Activated T-cell treated with anti-CD3 and anti-CD28 coated beads for 1 hour (primary cell): ENCODE measurements at places on chromosomes 2 and 18.

DNA sequence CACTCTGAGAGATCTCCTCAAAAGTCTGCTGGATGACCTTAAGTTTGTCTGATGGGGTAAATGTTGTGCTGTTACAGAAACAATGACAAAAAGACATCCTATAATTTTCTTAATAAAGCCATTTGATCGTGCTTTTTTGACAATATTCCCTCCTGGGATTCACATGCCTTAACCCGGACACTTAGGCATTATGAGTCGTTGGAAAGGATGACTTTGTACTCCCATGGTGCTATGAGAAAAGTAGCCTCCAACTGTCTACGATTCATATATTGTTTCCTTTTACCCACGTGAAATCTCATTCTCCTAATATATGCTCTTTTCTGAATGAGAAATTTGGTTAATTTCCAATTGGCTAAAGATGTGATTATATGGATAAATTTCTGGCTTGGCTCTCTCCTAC is 6.1 kb upstream of the MPP4 start:
- DNase-seq = no peak

- DNase-seq = no peak
Observed at GRCh38 chr2:28528206-28528605, 32.3 kb downstream of the PLB1 start.

GRCh38 chr18:13932285-13933025 is 17.1 kb upstream of the MC2R start:
- DNase-seq = no peak

DNA sequence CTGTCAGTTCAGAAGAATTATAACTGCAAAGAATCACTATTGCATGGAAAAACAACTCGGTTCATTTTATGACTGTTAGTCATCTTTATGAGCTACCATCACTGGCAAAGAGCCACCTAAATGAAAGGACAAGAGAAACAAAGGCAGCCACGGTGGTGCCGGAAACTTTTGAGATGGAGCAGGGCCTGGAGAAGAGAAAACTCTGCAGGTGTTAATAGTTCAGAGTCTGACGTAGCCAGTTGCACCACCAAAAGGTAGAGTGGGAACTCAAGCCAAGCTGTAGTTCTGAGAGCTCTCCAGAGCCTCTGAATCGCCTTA is 110.9 kb downstream of the FTCDNL1 start:
- DNase-seq = no peak

DNA sequence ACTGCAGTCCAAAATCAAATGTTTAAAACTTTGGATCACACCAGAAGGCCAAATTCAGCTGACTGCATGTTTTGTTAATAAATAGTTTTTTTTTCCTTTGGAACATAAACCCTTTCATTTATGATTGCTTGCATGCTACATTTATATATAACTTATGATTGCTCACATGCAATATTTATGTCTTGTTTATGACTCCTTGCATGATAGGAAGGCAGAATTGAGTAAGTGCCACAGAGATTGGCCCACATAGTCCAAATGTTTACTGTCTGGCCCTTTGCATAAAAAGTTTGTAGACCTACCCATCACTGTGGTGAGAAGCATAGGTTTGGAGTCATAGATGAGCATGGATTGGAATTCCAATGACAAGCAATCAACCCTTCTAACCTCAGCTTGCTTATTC is 30.8 kb downstream of the WDFY1 start:
- no peak for DNase-seq

DNA sequence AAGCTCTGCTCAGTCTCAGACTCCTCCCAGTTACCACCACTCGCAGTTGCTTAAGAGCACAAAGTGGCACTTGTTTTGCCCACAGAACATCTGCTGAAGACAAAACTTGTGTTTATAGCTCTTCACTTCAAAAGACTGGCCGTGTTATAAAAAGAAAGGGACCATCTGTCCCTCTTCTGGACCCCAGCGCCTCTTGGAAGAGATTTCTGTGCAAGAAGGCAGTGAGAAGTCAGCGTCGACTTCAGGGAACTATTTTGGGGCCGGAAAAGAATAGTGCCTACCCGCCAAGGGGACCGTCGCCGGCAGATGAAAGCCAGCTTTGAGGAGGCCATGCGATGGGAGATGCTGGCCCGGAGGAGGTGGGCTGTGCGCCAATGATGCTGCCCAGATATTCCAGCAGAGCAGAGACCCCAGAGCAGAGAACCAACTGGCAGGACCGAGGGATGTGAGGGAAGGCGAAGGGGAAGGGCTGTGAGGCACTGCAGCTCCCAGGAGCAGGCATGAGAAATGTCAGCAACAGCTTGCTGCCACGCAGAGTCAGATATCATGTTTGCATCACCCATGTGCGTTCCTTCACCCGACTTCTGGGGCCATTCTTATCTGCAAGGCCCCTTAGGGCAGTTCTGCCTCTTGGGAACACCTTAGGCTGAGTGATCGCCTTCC is 270.9 kb downstream of the ATAD2B start:
- no peak for DNase-seq

DNA sequence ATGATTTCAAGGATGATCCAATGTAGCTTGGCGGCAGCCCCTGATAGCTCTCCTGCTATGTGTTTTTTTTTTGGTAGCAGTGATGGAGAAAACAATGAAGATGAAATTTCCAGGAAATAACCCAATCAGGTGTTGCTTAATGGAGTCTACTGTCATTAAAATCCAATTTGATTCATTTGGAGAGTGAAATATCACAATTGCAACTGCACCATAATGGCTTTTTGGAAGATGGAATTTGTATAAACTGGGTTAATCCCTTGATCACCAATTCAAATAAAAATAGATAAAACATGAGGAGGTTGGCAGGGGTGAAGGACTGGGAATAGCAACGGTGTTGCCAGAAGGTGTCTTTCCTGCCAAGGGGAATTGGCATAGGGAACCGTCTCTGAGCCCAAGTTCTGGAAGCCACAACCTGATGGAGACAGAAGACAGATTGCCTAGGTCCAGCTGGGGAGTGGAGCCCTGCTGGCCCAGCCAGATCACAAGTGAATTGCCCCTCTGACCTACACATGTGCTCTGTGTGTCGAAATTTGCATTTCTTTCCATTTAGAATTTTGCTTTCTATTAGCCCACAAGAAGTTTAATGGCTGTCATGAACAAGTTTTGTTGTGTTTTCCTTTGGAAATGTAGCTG is 170.3 kb upstream of the SPRED2 start:
- DNase-seq = no peak

DNA sequence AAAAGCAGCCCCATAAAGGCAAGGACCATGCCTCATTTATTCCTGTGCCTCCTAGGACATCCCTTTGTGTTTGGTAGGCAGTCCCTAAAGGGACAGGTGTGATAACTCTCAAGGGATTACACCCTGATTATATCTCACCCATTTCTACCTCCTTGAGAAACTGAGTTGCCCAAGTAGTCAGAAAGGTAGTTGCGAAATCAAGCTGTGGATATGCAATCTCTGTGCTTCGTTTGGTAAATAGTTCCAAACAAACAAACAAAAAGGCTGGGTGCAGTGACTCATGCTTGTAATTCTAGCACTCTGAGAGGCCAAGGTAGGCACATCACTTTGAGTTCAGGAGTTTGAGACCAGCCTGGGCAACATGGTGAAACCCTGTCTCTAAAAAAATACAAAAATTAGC is 100.2 kb upstream of the ARL5A start:
- DNase-seq = no peak

DNA sequence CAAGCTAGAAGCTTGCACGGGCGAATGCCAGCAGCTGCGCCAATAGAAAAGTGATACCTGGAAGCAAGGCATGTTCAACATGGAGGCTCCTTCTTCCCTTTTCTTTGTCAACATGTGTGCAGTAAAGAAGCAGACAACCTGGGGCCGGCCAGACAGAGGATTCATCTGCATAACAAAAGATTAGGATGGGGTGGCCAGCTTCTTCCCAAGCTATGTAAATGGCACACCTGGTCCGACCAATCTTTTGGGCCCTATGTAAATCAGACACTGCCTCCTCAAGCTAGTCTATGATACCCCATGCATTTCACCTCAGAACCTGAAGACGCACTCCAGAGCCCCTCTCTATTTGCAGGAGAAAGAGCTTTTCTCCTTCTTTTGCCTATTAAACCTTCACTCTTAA is 66.4 kb upstream of the TGFA start:
- no peak for DNase-seq

- no peak for DNase-seq
Observed at GRCh38 chr2:8413589-8414135, 268.2 kb upstream of the ID2 start.

DNA sequence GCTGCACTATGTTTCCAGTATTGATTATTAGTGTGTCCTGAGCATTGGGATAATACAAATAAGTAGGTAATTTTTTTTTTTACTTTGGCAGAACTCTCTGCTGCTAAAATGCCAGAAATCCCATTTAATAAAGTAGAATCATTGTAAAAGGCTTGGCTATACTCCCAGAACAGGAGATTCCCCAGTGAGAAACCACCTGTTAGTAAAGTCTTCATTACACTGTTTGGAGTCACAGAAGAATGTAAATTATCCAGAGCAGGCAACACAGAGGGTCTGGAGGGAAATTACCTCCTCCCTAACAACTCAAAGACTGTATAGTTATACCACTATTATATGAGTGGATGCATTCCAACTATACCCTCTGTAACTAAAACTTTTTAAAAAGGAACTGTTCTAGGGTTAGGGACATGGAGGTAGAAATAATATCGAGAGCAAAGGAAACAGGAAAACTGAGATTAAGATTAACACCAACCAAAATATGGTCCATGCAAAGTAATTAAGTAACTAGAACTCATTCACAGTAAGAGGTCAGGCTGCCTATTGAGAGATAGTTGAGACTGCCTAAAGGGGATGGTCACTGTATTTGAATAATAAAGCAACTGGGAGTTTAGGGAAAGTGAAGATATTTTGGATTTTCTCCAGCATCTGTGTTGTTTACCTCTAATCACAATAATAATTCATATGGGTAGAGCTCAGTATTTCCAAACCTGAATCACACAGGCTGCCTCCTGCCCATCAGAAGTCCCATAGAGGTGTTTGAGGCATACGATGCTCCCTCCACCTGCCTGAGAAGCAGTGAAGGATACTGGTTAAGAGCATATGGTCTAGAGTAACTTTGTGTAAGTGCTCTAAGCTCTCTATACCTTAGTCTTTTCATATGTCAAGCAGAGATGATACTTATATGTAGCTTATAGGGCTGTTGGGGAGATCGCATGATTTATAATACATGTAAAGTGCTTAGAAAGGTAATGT is 34.4 kb downstream of the MAP2 start:
- no peak for DNase-seq

- DNase-seq = no peak
Observed at GRCh38 chr2:56460508-56460907, 276.7 kb downstream of the CCDC85A start.

GRCh38 chr2:166372046-166372445 is 3.7 kb downstream of the SCN9A start:
- no peak for DNase-seq

GRCh38 chr2:160210599-160211138 is 10.6 kb upstream of the ITGB6 start:
- DNase-seq = peak; percentile 60

DNA sequence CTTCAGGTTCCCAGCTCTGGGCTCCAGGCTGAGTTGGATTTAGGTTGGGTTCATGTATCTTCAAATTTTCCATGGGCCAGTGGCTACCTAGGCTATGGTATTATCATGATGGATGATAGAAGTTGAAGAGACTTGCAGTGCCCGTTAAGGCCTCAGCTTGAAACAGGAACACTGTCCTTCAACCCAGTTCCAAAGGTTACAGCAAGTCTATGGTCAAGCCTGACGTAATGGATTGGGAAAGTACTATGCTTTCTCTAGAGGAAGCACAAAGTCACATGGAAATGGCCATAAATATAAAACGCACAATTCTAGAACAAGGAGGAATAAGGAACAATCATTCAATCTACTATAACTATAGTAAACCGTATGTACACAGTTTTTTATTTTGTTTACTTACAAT is 593.2 kb downstream of the ZEB2 start:
- no peak for DNase-seq

DNA sequence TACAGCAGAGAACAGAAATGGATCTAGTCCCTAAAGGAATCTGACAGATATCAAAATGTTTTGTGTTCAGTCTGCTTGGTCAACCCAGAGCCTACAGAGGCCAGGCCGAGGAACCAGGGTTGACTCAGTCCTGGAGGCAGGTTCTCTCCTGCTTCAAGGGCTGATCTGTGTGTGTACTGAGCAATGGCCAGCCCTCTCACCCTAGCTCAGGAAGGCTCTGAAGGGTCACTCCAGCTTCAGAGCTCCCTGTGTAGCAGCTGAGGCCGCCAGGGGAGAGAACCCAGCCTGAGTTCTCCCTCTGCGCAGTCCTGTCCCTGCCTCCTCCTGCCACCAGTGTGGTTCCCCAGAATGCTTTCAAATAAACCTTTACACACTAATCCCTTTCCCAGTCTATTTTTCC is 41.1 kb downstream of the NEURL3 start:
- no peak for DNase-seq

DNA sequence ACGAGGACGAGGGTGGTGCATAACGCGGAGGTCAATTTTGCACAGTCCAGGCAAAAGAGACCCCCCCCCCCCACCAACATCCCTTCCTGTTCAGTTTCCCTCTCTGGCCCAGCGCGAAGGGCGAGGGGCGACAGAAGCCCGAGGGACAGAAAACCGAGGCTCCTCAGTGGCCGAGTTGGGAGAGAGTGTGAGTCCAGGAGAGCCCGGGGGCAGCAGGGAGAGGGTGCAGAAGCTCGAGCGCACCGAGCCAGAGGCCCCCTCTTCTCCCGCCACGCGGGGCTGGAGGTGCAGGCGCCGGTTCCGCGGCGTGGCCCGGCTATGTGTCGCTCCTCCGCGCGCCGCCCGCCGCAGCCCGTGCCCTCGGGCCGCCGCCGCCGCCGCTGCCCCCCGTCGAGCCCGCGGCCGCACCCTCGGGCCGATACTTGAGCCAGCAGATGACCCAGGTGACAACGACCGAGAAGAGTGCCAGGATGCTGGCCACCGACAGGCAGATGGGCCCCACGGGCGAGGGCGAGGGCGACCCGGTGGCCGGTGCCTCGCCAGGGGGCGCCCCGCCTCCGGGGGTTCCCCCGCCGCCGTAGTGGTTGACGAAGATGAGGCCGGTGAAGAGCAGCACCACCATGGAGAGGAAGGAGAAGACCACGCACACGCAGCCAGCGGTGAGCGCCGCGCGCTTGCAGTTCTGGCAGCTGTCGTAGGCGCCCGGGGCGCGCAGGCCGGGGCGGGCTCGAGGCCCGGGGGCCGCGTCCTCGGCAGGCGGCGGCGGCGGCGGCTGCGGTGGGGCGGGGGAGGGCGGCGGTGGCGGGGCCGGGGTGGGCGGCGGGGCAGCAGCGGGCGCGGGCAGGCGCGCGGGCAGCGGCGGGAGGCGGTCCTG is 20.2 kb upstream of the PAX3 start:
- DNase-seq = no peak

- DNase-seq = no peak
Observed at GRCh38 chr2:128662051-128662471, 343.4 kb upstream of the HS6ST1 start.

GRCh38 chr2:74390606-74391005 is 10.5 kb upstream of the DCTN1 start:
- no peak for DNase-seq

GRCh38 chr18:5893956-5894610 is 1.2 kb downstream of the TMEM200C start:
- no peak for DNase-seq

DNA sequence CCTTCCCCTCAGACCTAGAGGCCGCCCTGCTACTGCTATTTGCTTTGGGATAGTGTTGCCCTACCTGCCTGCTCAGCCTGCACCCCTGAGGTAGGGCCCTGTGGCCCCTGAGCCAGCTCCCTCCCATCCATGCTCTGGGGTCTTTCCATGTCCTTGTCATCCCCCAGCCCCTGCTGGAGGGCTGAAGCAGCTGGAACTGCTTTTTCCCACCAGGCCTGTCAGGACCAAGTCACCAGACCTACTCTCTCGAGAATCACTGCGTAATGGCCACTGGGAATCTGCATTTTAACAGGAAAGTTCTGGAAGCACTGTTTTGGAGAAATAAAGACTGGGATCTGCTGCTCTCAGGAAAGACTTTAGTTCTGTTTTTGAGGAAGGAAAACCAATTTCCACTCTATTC is 20.2 kb upstream of the SLC35F6 start:
- no peak for DNase-seq
